AG10803 (cell line): ENCODE measurements at places on chromosomes 5 and 9.

GRCh38 chr5:163908253-163908652 lies 402.8 kb downstream of the MAT2B start:
- no peak for DNase-seq

GRCh38 chr5:3430691-3431090 lies 164.9 kb upstream of the IRX1 start:
- no peak for DNase-seq

GRCh38 chr5:58543723-58544122 lies 39.2 kb upstream of the RAB3C start:
- DNase-seq: no peak

- DNase-seq: no peak
Measured at GRCh38 chr5:97194366-97194765, 11.3 kb upstream of the RIOK2 start.

GRCh38 chr5:179870403-179870903 lies 11.8 kb upstream of the MRNIP start:
- no peak for DNase-seq

- DNase-seq: no peak
Measured at GRCh38 chr9:70390933-70391341, 23.5 kb downstream of the KLF9 start.

DNA sequence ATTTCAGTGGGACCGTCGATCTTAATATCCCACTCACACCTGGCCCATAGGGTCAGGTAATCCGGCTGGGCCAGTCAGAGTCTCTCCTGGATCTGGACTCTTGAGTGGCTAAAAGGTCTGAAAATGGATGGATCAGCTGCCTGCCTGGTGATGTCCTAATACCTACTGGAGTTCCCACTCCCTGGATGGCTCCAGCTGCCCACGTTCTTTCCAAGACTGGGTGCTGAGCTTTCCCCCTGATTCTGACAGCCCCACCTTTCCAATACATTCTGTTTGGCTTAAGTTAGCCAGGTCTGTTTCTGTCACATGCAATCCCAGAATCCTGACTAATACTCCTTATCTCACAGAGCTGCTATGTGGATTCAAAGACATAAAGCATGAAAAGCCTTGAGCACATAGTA lies 10.2 kb downstream of the SH3PXD2B start:
- no peak for DNase-seq

GRCh38 chr9:71515626-71516025 lies 252.7 kb downstream of the CEMIP2 start:
- no peak for DNase-seq

DNA sequence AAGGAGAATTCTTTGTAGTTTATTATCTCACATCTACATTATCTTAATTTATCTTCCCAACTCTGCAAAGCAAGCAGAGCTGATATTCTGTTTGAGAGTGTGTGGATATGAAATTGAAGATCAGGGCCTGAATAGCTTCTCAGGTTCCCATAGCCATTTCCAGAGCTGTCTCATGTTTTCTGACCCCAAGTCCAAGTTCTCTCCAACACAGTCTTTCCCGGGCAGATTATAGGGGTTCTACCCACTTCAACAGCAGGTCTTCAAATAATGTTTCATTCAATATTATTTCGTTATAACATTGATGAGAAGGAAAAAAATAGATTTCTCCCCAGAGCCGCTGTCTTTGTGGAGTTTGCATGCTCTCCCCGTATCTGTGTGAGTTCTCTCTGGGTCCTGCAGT lies 234.9 kb downstream of the ENC1 start:
- no peak for DNase-seq

- no peak for DNase-seq
Measured at GRCh38 chr5:139090581-139090980, 107.6 kb downstream of the SIL1 start.

- peak; percentile 76 for DNase-seq
Measured at GRCh38 chr9:112046181-112046580, 128.9 kb downstream of the SUSD1 start.

DNA sequence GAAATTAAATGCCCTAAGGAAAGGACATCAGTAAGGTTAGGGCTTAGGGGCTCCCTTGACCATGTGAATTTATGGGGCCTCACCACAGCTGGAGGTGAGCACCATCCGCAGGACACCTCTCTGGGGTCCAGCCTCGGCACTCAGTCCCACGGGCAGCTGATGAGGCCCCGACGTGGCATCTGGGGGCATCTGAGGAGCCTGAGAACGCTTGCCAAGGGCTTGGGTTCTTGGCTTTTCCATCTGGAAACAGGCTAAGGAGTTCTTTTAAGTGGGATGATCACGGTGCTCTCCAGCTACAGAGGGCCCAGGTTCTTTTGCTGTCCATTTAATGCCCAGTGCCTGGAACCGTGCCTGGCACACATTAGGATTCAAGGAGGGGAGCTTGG lies 3.6 kb downstream of the NKX2-5 start:
- no peak for DNase-seq

- DNase-seq: peak; percentile 79
Measured at GRCh38 chr5:174724484-174725260, at the start of gene MSX2. Gene MSX2 (plus strand): TSS chr5:174724582. CDS start chr5:174724660, 78 bp downstream.
